ENCODE measurements at places on chromosomes 2 and 18.
A peak's percentile ranks its signal among the peaks of the same experiment; 100 is the strongest.

DNA sequence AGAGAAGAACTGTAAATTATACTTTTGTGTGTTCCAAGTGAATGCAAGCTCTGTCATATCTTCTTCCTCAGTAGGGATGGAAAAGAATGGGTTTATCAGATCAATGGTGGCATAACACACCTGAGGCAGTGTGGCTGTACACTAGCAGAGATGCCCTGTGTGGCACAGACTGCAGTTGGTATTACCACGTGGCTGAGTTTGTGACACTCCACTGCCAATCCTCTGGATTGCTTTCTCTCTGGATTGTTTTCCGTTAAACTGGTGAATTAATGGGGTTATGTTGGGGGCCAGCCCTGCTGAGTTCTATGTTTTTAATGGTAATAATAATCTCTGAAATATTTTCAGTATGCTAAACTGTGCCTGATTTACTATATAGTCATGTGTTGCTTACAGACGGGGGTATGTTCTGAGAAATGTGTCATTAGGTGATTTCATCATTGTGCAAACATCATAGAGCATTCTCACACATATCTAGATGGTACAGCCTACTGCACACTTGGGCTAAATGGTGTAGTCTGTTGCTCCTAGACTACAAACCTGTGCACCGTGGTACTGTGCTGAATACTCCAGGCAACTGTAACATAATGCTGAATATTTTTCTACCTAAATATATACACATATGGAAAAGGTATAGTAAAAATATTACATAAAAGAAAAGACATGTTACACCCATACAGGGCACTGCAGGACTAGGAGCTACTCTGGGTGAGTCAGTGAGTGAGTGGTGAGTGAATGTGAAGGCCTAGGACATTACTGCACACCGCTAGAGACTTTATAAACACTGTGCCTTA, 84.7 kb upstream of the ST6GAL2 start:
- peak; percentile 79 for DNase-seq

- no peak for DNase-seq
Measured at GRCh38 chr18:9696112-9696511, 12.0 kb upstream of the RAB31 start.

DNA sequence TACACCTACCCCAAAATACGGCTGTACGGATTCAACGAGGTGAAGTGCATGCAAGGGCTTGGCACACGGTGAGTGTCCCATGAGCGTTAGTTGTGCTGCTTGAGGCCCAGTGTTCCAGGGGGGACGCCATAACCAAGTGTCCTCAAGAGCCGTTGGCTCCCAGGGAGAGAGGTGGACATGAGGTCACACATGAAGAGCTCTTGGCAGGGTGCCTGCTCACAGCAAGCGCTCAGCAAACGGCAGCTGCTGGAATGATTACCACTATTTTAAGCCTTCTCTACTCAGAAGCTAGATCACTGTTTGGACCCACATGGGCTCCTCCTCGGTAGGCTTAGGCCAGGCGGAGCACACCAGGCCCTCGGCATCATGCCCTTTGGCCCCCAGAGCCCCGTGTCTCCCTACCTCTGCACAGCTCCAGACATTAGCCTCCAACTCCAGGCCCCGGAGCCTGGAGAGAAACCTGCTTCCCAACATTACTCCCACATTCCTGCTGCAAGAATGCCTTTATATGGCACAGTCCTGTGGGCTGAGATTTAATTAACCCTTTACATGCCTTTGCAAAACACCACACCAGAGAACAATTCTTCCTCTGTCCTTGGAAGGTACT, 68.4 kb upstream of the PPP1CB start:
- no peak for DNase-seq

DNA sequence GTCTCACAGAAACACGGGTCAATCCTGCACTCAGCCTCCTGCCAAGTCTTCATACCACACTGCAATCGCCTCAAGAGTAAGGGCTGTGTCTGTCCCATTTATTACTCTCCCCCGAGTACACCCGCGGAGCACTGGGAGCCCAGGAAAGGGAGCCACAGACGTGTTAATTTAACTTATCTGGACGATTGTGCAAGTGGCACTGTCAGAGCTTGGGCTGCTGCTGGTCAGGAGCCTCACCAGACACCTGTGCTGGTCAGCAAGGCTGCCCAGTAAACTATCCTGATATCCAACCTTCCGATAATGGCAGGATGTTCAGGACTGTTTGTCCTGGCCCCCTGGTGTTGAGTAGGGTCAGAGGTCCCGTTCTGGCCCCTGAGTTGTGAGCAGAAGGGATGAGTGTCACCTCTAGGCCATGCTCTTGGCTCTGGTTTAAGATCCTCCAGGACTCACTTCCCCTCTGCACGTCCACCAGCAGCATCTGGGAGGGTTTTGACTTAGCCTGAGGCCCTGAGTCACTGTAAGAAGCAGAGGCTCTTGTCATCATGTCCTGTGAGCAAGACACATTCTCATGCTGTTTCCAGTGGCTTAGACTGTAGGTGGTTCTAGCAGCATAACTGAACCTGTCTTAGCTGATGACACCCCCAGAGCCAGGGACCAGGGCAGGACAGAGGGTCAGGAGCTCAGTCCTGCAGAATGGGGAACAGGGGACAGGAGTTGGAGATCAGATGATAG, 82.5 kb upstream of the ARL4C start:
- DNase-seq: no peak

- DNase-seq: no peak
Measured at GRCh38 chr18:79578396-79579260, 101.0 kb upstream of the CTDP1 start.

GRCh38 chr2:42754021-42754775, 9.7 kb downstream of the OXER1 start:
- DNase-seq: no peak

DNA sequence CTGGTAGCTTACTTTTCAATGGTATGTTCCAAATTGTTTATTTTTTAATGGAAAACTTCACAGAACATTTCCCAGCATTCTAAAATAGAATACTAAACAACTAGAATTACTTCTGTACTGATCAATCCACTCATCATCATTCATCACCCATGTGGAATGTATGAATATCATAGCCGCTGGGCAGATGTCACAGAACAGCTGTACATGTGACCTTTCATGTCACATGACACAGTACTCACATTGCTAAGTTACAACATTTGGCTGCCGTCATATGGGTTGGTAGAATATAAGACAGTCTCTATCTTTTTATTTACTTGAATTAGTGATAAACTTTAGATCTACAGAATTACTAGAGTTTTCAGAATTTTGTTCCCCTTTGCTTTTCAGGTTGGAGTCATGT, 387.6 kb downstream of the ZEB2 start:
- peak; percentile 89 for DNase-seq

- DNase-seq: no peak
Measured at GRCh38 chr2:228786901-228787300, 484.2 kb downstream of the PID1 start.

DNA sequence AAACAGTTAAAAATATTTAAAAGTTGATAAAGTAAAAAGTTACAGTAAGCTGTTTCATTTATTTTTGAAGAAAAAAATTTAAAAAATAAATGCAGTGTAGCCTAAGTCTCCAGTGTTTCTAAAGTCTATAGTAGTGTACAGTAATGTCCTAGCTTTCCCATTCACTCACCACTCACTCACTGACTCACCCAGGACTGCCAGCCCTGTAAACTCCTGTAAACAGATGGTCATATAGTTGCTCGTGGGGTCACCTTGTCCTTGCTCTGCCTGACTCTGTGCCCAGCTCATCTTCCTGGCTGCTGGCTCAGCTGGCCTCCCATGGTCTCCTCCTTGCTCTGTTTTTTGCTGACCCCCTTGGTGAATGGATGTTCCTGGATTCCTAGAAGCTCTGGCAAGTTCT, 180.3 kb downstream of the VAPA start:
- peak; percentile 23 for DNase-seq

GRCh38 chr18:27022477-27022876, 157.0 kb upstream of the AQP4 start:
- DNase-seq: no peak

DNA sequence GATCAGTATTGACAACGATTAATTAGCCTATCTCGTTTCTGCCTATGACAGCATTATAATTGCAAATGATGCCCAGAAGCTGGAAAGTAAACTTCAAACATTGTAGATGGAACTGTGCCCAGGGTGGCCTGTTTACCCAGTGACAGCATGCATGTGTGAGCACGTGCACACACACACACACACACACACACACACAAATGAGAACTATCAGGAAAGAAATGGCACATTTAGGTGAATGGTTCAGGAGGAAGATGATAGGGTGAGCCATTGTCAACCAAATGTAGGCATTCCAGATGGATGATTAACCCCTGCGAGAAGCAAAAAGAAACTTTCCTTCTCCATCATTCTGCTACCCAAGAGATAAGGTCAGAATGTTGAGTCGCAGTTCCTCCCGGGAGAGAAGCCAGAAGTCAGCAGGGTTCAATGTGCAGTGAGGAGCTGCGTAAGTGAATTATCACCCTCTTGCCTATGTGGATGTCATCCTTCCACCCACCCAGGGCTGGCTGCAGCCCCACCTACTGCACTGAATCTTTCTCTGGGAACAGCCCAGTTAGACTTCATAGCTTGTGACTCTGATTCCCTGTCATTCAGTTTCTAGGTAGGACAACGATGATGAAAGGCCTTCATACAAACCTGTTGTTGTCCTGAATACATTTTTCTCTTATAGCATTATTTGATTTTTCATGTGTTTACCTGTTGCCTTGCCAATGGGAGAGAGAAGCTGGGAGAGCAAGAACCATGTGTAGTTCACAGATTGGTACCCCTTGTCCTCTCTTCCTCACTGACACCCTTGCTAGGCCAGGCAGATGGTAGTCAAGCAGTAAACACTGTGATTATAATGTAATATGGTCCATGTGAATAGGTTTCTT, 3.5 kb upstream of the APOB start:
- DNase-seq: peak; percentile 4

DNA sequence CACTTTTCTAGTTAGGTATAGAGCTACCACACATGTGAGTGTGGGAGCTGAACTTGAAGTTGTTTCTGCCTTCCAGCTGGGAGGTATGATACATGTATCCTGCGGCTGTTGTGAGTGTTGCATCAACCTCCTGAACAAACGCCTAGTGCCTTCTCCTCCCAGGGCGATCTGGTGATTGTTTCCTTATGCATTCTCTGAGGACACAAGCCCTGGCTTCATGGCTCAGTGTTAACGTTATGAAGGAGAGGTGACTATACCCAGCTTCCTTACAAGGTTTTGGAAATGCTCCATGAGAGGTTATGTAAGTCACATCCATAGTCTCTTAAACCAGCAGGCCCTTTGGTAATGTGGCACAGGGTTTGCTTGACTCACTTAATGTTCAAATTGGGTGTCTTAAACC, 64.9 kb downstream of the SPRED2 start:
- DNase-seq: peak; percentile 98

DNA sequence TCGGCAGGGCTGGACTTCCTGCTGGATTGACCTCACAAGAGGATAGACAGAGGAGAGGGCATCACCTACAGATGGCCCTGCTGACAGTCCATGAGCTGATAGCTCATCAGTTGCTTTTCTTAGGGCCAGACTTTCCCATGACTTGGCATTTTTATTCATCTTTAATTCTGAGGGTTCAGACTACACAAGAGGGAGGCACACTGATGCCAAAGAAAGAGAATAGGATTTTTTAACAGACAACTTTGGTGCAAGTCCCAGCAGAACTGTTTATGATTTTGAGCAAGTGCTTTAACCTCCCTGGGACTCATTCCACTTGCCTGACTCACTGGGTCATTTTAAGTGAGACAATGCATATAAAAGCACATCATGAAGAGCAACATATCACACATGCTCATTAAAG, 299.2 kb downstream of the INSIG2 start:
- DNase-seq: peak; percentile 76

- DNase-seq: no peak
Measured at GRCh38 chr2:165584126-165584654, 114.7 kb downstream of the CSRNP3 start.

DNA sequence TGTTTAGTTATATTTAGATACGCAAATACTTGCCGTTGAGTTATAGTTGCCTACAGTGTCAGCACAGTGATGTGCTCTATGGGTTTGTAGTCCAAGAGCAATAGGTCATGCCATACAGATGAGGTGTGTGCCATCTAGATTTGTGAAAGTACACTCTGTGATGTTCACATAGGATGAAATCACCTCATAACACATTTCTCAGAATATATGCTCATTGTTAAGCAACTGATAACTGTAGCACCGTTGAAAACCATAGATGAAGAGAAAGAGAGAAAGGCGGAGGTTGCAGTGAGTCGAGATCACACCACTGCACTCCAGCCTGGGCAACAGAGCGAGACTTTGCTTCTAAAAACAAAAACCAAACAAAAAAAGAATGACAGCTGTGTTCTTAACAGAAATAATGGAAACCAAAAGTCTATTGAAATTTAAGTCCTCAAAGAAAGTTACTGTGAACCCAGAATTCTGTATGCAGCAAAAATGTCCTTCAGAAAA, 9.5 kb downstream of the DGKD start:
- no peak for DNase-seq

- DNase-seq: no peak
Measured at GRCh38 chr18:28045176-28045810, 131.6 kb downstream of the CDH2 start.

- no peak for DNase-seq
Measured at GRCh38 chr2:208134928-208135586, 5.4 kb upstream of the CRYGC start.

GRCh38 chr18:57023275-57023882, 123.5 kb upstream of the BOD1L2 start:
- DNase-seq: no peak

GRCh38 chr2:134957477-134957876, 38.9 kb downstream of the CCNT2 start:
- no peak for DNase-seq

GRCh38 chr2:79850912-79851311, 338.1 kb downstream of the CTNNA2 start:
- no peak for DNase-seq

DNA sequence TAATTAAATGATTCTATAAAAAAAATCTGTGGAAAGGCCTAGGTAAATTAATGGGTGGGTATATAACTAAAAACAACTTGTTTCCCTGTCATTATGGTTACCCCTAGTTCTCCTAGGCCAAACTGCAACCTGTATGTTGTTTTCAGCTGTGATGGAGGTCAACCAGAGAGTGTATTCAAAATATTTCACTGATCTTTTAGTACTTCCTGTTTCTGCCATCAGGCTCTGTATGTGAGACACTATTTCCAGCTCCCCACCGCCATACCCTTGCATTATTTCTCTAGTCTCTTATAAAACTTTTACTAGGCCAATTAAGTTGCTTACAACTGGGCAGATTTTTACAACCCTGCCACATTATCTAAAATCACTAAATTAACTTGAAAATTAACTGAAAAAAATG, 21.0 kb upstream of the CDKL4 start:
- no peak for DNase-seq

- DNase-seq: no peak
Measured at GRCh38 chr2:106624787-106625380, 137.7 kb downstream of the CD8B2 start.

- DNase-seq: no peak
Measured at GRCh38 chr2:217097346-217097745, 237.5 kb upstream of the TNP1 start.

- DNase-seq: no peak
Measured at GRCh38 chr2:3643371-3644245, 14.4 kb upstream of the ALLC start.

- DNase-seq: no peak
Measured at GRCh38 chr2:27501042-27501441, 4.4 kb downstream of the GCKR start.

- peak; percentile 23 for DNase-seq
Measured at GRCh38 chr18:24878289-24878688, 417.9 kb downstream of the HRH4 start.

- DNase-seq: no peak
Measured at GRCh38 chr2:27079233-27080139, 1.1 kb downstream of the EMILIN1 start.

Data from HS-5 (cell line).